ENCODE measurements at places on chromosomes 2 and 18.

DNA sequence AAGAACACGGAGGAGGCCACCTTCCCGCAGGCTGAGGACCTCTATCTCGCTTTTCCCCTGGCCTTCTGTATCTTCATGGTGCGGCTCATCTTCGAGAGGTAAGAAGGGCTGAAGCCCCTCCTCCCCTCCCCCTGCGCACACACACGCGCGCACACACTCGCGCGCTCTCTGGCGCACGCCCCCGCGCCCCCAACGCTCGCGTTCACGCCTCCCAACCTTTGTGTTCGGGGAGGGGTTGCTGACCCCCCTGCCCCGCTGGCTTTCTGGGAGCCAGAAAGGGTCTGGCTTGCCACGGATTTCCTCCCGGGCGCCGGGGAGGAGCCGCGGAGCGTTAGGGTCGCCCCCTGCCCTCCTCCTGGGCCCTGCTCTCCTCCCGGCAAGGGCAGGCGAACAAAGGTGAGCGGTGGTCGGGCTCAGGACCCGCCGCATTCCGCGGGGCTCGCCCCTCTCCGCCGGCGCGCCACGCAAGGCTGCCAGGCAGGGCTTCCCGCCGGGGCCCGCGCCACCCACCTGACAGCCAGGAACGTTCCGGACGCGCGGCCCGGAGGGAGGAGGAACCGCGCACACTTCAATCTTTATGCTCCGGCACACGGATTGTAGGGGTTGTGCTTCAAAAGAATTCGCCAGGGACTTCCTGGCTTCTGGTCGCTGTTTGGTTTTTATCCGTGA is 583 bp downstream of the CERS6 start:
- DNase-seq: no peak

DNA sequence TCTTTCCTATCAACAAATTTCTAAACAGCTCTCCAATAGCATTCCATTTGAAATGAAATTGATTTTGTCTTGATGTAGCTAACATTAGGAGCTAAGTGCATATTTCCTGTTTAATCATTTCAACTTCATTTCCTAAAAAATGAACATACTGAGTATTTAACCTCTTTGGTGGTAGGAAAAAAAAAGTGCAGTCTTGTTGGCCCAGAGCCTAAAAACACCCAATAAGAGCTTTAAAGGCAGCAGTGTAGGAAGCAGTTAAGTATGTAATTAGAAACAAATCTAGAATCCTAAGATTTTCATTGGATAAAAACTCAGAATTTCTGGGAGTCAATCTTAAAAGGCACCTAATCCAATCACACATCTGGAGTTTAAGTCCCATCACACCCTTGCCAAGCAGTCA is 71.0 kb upstream of the RBMS1 start:
- DNase-seq: no peak

DNA sequence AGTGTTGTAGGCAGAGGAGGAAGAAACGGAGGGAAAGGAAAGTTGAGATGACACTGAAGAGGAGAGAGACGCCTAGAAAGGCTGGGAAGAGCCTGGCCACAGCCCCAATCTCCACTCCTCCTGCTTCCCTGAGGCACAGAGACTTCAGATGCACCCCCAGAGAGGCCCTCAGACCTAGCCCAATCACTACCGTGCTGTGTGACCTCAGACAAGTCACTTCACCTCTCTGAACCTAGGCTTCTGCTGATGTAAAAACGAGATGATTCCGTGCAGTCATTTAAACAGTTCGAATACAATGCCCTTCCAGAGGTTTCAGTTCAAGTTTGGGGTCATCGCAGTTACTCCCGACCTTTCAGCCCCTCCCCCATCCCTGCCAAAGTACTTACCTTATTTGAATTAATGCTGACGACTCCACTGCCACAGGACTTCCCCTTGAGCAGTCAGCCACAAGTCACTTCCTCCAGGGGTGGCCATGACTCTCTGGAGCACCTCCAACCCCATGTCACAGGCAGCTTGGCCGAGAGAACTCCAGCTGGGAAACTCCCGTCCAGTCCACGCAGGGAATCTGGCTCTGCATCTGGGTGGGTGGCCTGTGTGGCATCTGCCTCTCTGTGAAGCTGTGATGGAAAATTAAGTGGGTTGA is 105.2 kb upstream of the ID2 start:
- DNase-seq: no peak

- DNase-seq: no peak
These were observed 34.6 kb downstream of the GREB1 start for GRCh38 chr2:11568436-11568835.

DNA sequence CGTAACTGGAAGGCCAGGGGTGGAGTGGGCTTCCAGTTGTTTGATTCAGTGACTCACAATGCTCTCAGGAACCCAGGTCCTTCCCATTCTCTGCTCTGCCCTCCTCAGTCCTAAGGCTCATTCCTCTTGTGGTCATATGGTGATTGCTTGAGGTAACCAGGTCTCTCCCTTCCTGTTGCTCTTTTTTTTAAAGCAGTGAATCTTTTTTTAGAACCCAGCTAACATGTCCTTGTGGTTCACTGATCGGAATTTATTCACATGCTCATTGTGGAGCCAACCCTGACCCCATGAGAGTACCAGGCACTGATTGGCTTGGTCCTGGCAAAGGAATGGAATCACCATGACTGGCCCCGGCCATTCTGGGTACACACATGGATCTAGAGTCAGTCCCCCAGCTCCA is 7.4 kb downstream of the THNSL2 start:
- no peak for DNase-seq

DNA sequence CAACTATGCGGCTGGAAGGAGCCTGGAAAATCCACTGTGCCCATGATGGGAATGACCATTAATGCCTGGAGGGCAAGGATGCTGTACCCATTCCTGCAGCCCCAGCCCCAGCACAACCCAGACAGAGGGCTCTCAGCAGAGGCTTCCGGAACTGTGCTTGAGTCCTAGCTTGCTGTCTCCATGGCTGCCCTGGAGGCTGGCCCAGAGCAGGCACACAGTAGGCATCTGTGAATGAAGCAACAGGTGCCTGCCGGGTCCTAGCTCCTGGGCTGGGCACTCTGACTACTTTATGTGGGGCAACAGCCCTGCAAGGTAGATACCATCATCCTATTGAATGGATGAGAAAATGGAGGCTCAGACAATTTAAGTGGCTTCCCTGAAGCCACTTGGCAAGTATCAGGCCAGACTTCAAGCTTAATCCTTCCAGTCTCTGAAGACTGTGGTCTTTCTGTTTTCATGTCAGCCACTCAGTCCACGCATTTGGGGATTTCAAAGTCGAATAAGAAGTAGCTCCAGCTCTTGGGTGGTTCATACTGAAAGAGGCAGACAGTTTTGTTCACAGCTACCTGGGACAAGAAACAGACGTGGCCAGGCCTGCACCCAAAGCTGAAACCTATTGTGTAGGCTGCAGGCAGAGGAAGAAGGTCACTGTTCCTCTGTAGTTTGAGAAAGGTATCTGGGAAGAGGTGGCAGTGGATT is 237.5 kb downstream of the ZBTB7C start:
- no peak for DNase-seq

DNA sequence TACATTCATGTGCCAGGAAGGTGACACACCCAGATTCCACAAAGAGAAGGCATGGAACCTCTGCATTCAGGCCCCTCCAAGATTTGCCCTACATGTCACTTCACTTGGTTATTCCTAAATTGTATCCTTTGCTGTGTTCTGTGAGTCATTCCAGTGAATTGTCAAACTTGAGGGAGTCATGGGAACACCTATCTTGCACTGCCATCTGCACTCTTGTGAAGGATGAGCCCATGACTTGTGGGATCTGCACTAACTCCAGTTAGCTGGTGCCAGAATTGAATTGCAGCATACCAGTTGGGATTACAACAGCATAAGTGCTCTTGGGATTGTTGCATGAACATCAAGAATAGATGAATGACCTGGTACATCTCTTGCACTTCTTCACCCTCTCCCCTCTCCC is 1288.0 kb upstream of the ZEB2 start:
- DNase-seq: no peak

DNA sequence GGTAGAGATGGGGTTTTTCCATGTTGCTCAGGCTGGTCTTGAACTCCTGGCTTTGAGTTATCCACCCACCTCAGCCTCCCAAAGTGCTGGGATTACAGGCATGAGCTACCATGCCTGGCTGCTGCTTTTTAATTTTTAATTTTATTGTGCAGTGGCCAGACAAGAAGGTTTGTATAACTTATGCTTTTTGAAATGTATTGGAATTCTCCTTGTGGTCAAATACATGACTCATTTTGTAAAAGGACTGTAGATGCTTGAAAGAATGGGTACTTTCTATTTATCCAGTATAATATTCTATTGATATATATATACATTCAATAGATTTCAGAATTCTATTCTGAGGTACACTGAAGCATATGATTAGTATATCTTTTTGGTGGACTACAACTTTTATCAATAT is 82.6 kb upstream of the ST3GAL5 start:
- no peak for DNase-seq

GRCh38 chr2:164831887-164832286 is 9.7 kb downstream of the COBLL1 start:
- no peak for DNase-seq

- no peak for DNase-seq
These were observed 117.5 kb downstream of the RTP5 start for GRCh38 chr2:241986836-241987641.

DNA sequence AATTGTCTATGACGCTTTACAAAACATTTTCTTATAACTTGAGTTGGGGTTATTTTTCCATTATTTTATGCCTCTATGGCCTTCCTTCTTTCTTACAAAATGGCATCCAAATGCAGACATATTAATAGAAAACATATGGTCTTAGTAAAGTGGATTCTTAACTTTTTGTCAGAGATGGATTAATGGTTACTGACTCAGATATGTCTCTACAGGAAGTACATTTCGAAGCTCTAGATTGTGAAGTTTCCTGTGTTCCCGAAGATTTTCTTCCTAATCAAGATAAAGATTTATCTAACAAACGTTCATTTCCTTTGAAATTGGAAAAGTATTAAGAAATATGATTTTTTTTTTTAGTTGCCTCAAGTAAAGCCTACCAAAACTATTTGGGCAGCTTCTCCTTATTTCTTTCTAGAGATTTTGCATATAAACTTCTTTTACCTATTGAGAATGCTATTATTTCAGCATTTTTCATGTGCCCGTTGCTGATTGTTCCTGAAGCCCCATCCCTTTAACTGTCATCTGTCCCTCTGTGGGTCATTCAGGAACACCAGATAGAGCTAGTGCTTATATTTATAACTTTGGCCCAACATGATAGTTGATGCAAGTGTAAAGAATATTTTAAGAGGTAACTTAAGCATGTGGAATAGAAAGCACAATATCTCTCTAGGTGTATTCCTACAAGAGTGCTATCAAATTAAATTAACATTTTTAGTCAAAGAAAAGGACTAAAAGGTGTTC is 498.0 kb downstream of the CCDC85A start:
- no peak for DNase-seq

DNA sequence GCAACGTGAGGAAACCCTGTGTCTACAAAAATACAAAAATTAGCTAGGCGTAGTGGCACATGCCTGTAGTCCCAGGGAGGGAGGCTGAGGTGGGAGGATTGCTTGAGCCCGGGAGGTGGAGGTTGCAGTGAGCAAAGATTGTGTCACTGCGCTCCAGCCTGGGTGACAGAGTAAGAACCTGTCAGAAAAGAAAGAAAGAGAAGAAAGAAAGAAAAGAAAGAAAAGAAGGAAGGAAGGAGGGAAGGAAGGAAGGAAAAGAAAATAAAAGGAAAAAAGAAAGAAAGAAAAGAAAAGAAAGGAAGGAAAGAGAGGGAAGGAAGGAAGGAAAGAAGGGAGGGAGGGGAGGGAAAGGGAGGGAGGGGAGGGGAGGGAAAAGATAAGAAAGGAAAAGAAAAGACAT is 89.9 kb upstream of the HPCAL1 start:
- no peak for DNase-seq
